ENCODE measurements at places on chromosomes 7 and 10. TPM values are rescaled to one million over a fixed set of nuclear protein-coding genes. Genes with fewer than 3 reads are reported as not detected.

The SPDYE1 gene
- total RNA-seq = not detected

The CPXM2 gene
- 3.9 TPM for total RNA-seq

The OPN1SW gene
- not detected for total RNA-seq

The CCDC172 gene
- total RNA-seq = not detected

The AOAH gene
- total RNA-seq = 3.7 TPM

The NYAP1 gene
- 1.6 TPM for total RNA-seq

The NPFFR1 gene
- not detected for total RNA-seq

The ASIC3 gene
- total RNA-seq = 1.3 TPM

The LRRC18 gene
- total RNA-seq = 0.18 TPM

The LYZL2 gene
- not detected for total RNA-seq

The ING3 gene
- total RNA-seq = 16.4 TPM

The FAM24B gene
- 2.3 TPM for total RNA-seq

The SFTPA2 gene
- not detected for total RNA-seq

GRCh38 chr10:114811862-114812261 is 9.7 kb upstream of the FHIP2A start:
- no peak for DNase-seq

- DNase-seq = peak; percentile 73
These were observed 44.1 kb downstream of the MYOF start for GRCh38 chr10:93437946-93438612.

GRCh38 chr7:1444214-1444924 is 14.9 kb downstream of the MICALL2 start:
- DNase-seq = no peak

GRCh38 chr7:83502636-83503035 is 146.3 kb downstream of the SEMA3E start:
- DNase-seq = no peak

GRCh38 chr10:85978566-85979358 is 387.8 kb downstream of the GRID1 start:
- no peak for DNase-seq

DNA sequence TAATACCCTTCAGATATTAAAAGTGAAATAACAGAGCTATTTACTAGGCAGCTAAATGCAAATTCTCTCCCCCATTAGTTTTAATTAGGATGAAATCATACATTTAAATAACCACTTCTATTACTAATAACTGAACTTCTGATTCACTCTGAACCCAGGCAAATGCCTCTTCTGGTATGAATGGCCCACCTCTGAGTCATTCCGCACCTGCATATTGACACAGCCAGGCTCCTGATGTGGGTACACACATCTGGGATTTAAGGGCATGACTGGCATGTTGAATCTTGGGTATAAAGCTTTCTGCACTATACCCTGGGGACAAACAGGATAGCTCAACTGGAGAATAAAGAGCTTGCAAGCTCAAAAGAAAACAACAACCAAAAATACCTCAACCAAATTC is 140.9 kb downstream of the AUTS2 start:
- no peak for DNase-seq

GRCh38 chr7:131012477-131013031 is 278.5 kb upstream of the KLF14 start:
- no peak for DNase-seq

DNA sequence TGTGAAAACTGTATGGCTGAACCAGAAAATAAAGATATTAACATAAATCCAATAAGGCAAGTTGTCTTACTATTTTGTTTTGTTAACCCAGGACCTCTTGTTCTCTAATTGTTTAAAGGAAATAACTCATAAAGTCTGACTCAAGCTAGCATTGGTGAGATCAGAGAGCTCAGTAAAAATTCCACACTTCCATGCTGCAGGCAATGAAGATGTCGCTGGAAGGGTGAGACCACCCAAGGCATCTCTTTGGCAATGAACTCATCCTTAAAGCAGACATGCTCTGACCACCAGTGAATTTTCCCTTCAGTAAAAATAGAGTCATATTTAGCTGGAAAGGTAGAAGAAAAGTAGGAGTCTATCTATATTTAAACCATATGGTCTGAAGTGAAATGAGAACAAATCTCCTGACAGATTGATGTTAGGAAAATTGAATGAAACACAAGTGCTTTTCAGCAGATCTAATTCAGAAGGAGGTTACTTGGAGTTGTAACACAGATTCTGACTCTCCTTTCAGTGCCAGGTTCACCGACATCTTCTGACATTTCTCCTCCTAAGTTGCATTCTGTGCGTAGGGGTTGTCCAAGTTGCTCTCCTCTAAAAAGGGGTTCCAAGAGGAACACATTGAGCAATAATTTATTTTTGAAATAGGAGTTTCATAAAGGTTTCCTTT is 32.8 kb upstream of the VIPR2 start:
- DNase-seq = peak; percentile 91

GRCh38 chr10:69413221-69413865 is 3.4 kb downstream of the TACR2 start:
- DNase-seq = peak; percentile 80

DNA sequence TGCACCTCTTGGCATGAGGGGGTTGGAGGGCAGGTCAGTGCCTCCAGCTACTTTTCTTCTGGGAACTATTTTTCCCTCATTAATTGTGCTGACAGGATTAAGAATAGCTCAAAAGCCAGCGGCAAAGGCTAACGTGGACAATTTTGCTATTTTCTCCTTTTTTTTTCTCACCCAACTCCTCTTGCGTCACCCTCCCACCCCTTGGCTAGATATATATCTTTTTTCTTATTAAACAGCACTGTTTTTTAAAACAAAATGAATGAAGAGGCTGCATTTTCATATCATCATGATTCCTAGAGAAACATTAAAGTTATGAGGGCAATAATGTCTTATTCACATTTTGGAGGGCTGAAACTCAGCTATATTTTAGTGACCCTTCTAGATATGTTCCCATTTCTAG is 251.8 kb upstream of the NFE2L3 start:
- no peak for DNase-seq

- no peak for DNase-seq
These were observed 258.8 kb downstream of the PHF14 start for GRCh38 chr7:11232462-11232861.

DNA sequence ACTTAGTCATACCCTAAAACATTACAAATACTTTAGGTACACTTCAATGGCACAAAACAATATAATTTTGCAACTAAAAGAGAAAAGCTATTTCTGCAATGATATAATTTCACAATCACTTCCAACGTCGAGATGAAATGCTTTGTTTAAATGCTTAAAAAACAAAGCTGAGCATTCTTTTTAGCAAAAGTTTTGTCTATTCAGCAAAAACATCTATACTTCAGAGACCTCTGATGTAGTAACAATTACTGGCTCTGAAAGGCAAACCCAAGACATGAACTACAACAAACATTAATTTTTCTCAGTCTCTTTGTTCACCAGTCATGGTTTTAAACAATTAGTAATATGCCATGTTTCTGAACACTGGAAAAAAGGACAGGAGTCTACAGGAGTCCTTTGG is 16.4 kb downstream of the OAT start:
- no peak for DNase-seq

DNA sequence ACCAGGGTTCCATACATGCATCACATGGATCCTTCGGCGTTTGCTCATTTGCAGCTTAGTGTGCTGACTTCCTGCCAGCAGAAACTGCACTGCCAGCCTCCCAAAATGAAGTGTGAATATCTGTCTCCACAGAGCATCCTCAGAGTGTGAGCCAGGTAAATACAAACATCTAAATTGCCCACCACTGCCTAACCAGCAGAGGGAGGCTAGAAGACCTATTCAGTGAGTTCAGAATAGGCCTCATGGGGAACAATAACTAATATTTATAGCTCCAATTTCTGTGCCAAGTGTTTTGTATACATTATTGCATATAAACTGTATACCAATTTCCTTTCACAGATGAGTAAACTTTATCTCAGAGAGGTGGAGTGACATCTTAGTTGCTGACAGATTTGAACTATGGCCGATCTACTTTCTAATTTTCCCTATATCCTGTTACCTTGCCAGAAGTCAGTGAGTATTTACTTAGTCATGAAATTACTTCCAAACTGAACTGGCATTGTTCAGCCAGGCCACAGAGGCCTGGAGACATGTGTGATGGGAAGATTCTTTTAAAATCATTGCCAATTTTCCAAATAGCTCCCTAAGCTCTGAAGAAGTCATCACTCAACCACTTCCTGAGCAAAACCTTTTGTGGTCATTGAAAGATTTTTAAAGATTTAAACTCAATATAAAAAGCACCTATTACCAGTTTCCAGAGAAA is 926.5 kb upstream of the GHITM start:
- DNase-seq = peak; percentile 68

GRCh38 chr10:57420881-57421280 is 846.8 kb downstream of the IPMK start:
- no peak for DNase-seq

- no peak for DNase-seq
These were observed 268.3 kb upstream of the FERD3L start for GRCh38 chr7:19413443-19413965.

- no peak for DNase-seq
These were observed 103.2 kb downstream of the IQUB start for GRCh38 chr7:123431075-123431614.

GRCh38 chr10:110168601-110169481 is 38.6 kb upstream of the MXI1 start:
- DNase-seq = no peak

GRCh38 chr7:81333536-81333935 is 414.7 kb upstream of the SEMA3C start:
- DNase-seq = peak; percentile 61

GRCh38 chr10:12051241-12051640 is 8.6 kb upstream of the UPF2 start:
- DNase-seq = peak; percentile 21

DNA sequence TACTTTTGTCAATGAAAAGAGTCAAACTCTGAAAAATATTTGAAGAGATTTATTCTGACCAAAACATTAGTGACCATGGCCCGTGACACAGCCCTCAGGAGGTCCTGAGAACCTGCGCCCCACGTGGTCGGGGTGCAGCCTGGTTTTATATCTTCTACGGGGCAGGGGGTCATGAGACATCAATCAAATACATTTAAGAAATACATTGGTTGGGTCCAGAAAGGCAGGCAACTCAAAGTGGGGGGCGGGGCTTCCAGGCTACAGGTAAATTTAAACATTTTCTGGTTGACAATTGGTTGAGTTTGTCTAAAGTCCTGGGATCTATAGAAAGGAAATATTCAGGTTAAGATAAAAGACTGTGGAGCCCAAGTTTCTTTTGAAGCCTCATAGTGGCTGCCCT is 34.8 kb upstream of the BNIP3 start:
- no peak for DNase-seq

DNA sequence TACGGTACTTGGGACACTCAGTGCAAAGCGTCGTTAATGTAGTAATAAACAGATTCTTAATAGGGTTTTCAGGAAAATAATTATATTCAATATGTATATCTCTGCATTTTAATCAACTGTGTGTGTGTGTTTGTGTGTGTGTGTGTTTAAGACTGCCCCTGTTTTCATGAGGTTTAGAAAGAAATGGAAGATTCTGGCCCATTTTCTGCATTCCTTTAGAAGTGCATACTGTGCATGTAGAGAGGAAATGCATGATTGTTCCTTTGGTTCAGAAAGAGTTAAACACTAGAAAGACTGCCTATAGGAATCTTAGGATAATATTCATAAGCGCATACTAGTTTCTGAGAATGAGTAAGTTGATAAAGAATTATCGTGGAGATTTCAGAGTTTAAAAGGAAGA is 975 bp downstream of the CNTNAP2 start:
- peak; percentile 10 for DNase-seq

DNA sequence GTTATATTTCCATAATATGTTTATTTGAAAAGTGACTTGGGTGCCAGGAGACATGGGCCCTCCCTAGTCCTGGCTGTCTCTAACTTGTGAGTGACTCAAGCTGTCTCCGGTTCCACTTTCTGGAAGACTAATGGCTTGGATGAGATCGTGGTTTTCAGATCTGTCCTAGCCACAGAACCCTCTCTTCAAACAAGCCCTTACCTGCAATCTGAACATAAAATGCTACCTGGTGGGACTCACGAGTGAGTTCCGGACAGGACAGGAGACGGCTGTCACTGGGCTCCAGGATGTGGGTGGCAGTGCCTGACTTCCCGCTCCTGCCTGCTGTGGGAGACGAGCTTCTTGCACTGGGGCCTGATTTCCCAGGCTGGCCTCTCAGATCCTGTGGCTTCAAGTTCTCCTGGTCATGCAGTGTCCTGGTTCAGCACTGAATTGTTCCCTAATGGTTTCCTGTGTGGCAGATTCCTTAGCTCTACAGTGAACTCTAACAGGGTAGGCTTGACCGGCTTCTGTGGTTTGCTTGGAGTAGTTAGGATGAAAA is 26.0 kb upstream of the PFKFB3 start:
- no peak for DNase-seq

GRCh38 chr7:27590416-27590815 is 72.3 kb downstream of the HIBADH start:
- DNase-seq = no peak

DNA sequence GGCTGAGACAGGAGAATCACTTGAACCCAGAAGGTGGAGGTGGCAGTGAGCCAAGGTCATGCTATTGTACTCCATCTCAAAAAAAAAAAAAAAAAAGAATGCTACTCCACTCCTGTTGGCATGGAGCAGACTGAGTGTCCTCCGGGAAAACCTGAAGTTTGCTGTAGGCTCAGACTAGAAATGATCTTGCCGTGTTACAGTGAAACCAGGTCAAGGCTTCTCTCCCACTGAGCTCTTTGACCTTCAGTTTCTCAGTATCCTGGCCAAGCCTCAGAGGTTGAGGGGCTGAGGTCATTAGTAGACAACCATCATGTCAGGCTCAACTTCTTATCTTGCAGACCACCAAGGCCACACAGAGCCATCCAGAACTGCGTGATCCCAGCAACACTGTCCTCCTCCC is 348.6 kb upstream of the ZNF32 start:
- DNase-seq = no peak

- DNase-seq = no peak
These were observed 23.4 kb upstream of the SLC29A3 start for GRCh38 chr10:71295641-71296040.

DNA sequence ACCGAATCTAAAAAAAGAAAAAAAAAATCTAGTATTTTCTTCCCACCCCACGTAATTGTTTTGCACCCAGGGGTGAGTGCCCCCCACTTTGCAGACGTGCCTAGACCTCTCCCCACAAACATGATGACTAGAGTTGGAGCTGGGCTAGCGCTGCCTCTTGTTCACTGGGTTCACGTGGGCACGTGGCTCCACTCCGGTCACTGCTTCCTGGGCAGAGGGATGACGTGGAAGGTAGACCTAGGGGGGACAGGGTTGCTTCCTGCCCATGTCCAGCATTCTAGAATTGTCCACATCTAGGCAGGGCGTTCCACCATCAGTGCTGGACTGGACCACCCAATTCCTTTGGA is 861 bp upstream of the LIMK1 start:
- no peak for DNase-seq

DNA sequence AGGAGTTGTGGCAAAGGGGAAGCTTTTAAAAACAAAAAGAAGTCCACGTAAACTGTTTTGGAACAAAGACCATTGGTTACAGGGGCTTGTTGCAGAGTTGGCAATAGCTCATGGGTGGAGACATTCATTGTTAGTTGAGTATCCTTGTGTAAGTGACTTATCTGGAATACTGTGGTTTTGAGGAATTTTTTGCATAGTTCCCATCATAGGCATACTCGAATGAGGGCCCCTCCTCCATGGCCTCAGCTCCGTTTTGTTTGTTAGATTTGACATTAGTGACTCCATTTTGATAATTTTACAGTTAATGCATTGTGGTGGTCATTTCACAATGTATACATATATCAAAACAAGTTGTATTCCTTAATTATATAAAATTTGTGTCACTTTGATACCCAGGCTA is 12.8 kb upstream of the SMKR1 start:
- DNase-seq = no peak
